ENCODE measurements at places on chromosomes 3 and 15. TPM values are rescaled to one million over a fixed set of nuclear protein-coding genes. Genes with fewer than 3 reads are reported as not detected.

Gene KLHL40
- not detected for total RNA-seq

Gene ZNF619
- total RNA-seq, result 5.0 TPM

Gene EIF1B
- 9.6 TPM for total RNA-seq

Gene POLG
- 37.7 TPM for total RNA-seq

Gene LMLN
- 9.5 TPM for total RNA-seq

Gene CACNA2D2
- 0.16 TPM for total RNA-seq

Gene GJD2
- not detected for total RNA-seq

Gene CIB2
- total RNA-seq, result 1.1 TPM

Gene CIDEC
- not detected for total RNA-seq

Gene MYRIP
- total RNA-seq, result 0.16 TPM

Gene KIAA1143
- 16.7 TPM for total RNA-seq

Gene RBP2
- not detected for total RNA-seq

Gene ATP8B4
- 29.4 TPM for total RNA-seq

Gene KLHDC8B
- 67.5 TPM for total RNA-seq

Gene CAMKV
- total RNA-seq, result not detected
